Cardiac fibroblast (primary cell): ENCODE measurements at places on chromosomes 3 and 15.

GRCh38 chr3:128273841-128274573 lies 120.7 kb downstream of the EEFSEC start:
- DNase-seq, result no peak

GRCh38 chr3:34865346-34865745 lies 774.0 kb upstream of the ARPP21 start:
- DNase-seq, result no peak

GRCh38 chr3:11269007-11269406 lies 3.2 kb upstream of the ATG7 start:
- DNase-seq, result no peak

DNA sequence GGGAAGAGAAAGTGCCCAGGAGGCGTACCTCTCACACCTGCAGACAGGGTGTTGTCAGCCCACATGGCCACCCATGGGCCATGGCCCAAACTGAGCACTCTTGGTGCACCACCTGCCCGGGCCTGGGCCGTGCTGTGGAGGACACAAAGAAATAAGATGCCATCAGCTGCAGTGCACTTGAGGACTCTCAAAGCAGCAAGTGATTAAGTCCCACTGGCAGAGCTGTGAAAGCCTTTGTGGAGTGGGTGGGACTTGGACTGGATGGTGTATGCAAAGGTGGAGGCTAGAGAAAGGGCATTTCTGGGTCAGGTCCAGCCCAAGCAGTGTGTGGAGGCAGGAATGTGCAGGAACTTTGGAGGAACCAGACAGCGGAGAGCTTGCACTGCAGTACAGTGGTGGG lies 122.3 kb downstream of the MEGF11 start:
- no peak for DNase-seq

DNA sequence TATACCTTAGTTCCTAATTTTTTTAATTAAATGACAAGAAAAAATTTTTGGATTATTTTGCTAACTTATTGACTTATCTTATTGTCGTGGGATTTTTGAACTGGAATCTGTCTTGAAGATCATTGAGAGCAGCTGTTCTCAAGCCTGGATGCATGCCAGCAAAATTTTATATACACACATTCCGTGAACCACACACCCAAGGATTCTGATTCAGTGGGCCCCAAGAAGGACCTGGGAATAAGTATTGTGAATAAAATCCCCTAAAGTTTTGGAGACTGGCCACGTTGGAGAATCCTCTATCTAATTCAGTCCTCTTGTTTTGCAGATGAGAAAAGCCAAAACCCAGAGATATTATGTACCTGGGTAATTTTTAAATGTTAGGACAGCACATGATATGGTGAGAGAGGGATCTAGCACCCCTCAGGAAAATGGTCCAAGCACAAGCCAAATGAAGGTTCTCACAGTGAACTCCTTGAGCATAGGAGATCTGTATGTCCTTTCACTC lies 55.2 kb downstream of the UNC13C start:
- no peak for DNase-seq

DNA sequence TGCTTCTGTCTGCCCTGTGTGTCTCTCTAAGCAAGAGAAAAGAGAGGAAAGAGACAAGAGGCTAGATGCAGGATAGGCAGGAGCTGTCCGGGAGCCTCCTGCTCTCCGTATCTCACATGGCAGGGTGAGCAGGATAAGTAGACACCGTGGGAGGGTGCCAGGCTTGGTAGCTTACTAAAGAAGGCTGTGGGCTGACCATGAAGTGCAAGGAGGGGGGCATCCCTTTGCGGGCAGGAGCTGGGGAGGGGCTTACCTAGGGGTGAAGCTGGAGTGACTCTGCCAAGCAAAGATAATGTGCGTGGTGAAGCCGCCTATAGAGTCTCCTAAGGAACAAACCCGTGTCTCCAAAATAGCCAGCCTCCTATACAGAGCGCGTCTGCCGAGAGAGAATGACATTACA lies 33.7 kb upstream of the TMC3 start:
- no peak for DNase-seq

- DNase-seq, result no peak
Measured at GRCh38 chr3:86382556-86382955, 608.4 kb downstream of the VGLL3 start.

GRCh38 chr15:99907698-99908097 lies 174.5 kb upstream of the LYSMD4 start:
- DNase-seq, result no peak

- DNase-seq, result no peak
Measured at GRCh38 chr15:94584833-94585244, 353.5 kb downstream of the MCTP2 start.

- peak; percentile 3 for DNase-seq
Measured at GRCh38 chr3:85821130-85821756, 862.5 kb downstream of the CADM2 start.

DNA sequence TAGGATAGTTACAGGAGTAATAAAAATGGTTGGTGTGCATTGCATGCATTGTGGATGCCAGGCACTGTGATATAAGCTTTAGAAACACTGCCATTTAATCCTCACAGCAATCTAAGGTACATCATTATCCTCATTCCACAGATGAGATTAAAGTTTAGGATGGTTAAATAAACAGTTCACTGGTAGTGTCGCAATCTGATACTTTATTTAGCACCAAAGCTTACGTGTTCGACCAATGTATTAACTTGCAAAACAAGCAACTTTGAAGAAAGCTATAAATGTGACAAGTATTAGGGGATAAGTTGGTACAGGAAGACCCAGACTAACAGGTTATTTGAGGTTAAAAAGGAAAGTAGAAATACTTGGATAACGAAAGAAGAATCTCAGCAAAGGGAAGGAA lies 150.5 kb upstream of the ZNF385D start:
- DNase-seq, result no peak

DNA sequence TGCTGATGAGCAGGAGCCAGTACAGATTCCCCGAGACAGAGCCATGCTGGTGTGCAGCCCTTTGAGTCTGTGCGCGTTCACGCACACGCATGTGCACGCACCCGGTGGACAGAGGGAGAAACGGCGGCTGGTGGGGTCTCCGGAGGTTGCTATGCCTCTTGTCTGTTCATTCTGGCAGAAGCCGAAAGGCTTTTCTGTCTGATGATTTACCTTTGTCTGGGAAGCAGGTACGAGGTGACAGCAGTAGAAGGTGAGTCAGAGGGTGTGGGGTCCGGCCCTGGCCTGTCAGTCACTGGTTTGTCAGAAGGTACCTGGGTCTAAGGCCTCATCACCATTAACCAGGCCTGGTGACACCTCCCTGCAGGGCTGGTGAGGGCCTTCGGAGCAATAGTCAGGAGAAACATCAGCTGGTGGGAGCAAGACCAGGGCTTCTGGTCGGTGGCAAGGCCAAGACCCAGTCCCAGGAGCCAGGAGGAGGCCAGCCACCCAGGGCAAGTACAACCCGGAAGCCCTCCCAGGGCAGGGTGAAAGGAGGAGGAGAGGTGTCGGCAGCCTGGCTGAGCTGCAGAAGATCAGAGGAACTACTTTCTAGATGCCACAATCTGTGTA lies 7.5 kb downstream of the PCSK6 start:
- DNase-seq, result no peak

DNA sequence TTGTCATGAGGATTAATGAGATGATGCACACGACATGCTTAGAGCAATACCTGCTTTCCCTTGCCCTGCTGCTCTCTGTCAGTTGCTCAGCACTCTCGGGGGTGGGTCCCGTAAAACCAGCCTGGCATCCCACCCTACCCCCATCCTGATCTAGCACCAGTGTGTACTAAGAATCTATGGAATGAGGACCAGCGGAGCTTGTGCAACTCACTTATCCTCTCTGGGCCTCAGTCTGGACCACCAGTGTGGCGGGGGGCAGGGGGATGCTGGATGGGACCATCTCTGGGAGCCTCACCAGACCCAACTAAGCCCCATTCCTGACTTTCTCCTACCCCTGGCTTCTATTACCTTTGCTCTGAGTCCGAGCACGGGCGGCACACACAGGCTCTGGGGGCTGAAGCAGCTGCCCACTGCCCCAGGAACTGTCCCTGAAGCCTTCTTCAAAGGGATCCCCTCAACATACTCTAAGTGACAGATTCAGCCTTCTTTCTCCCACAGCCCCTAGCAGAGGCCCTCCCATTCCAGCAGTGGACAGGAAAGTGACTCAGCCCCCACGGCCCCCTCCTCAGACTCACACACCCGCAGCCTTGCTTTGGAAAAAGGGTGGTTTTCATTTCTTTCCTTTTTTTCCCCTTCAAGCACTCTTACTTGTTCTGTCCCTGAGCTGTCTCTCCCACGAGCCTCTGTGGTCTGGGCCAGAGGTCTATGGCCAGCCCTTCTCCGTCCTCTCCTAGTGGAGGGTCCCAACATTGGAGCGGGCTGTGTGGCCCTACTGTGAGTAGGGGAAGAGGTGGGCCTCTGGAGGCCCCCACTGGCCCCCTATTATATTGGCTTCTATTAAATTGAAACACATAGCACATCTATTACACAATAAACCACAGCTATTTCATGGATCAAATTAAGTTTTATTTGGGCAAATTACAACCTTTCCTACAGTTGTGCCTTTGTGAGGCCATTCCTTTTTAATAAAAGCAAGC lies 100.3 kb downstream of the SMAD6 start:
- peak; percentile 55 for DNase-seq

DNA sequence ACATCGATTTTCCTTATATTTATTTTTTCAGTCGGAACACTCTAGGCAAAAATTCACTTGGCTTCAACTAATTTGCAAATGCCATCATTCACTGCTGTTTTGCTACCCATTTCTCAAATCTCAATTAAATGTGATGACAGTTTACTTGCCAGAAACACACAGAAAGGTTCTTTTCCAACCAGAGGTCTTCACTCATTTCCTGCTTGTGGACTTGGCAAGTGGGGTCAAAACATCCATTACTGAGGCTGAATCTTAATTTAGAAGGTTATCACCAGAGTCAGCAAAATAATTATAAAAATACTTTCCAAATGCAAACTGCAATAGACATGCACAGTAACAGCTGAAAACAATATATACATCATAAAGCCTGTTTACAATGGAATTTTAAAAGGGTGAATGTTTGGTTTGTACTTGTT lies 625.4 kb upstream of the TBL1XR1 start:
- no peak for DNase-seq

DNA sequence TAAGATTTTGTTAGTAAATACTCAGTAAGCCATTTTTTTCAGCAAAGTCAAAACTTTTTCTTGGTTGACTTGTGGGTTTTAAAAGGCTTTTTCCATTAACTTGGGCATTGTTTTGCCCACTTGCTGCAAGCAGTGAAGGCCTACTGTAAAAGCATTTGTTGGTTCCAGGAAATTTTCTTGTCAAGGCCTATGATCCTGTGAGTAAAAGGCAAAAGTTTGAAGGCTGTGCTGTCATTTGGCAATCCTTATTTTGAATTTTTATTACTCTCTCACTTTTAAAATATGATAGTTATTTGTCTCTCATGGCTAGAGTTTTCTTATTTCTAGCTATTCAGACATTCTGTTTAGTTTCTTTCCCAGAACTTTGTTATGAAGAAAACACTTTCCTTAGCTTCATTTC lies 13.0 kb downstream of the P2RY12 start:
- DNase-seq, result peak; percentile 14

- no peak for DNase-seq
Measured at GRCh38 chr3:134260987-134261386, 10.3 kb upstream of the RYK start.

- DNase-seq, result peak; percentile 73
Measured at GRCh38 chr15:79339588-79340314, 28.8 kb downstream of the TMED3 start.

GRCh38 chr15:94412979-94413746 lies 181.8 kb downstream of the MCTP2 start:
- DNase-seq, result peak; percentile 32
